ENCODE measurements at places on chromosomes 7 and 10.

DNA sequence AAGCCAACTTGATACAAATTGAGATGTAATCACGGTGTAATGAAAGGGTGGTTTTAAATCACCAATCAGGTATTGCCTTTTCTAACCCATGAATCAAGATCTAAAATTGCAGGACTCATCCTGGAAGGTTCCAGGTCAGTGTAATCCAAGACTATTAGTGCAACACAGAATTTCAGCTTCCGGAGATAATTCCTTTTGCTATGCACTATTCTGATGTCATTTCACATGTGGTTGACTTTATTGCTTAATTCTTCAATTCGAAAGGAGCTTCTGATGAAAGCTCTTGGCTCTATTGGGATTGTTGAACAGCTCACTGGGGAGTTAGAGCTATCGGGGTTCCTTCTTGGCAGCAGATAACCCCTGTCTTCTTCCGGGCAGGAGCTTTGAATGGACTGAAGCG, 147.4 kb upstream of the INSYN2A start:
- no peak overlapping the region for H3K27ac ChIP-seq
- no peak for DNase-seq
- H3K36me3 ChIP-seq: no peaks in the 10 kb centered on the region
- H3K4me1 ChIP-seq: no peaks in the 10 kb centered on the region
- H3K4me3 ChIP-seq: no peak overlapping the region

- H3K4me1 ChIP-seq: no peaks in the 10 kb centered on the region
- DNase-seq: no peak
- no peak overlapping the region for H3K4me3 ChIP-seq
- H3K36me3 ChIP-seq: no peaks in the 10 kb centered on the region
- no peak overlapping the region for H3K27ac ChIP-seq
- H3K27me3 ChIP-seq: no peaks in the 10 kb centered on the region
These were observed 216.4 kb downstream of the CXCL12 start for GRCh38 chr10:44168478-44168877.

DNA sequence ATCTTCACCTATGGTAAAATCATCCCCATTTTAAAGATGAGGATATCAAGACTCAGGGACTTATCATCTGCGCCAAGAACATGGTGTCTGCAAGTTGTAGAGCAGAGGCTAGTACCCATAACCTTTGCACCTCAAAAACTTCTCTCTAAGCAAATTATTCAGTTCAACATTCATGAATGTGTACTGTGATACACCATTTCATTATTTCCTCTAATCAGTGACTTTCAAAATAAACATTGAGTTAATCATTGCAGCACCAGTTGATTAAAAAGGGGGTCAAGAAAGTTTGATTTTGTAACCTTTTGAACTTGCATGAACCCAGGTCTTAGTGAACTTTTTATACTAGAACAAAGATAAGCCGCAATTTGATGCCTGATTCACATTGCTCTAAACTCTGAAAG, 47.6 kb upstream of the CYP2C8 start:
- DNase-seq: no peak
- H3K27ac ChIP-seq: no peak overlapping the region
- no peaks in the 10 kb centered on the region for H3K4me1 ChIP-seq
- no peak overlapping the region for H3K4me3 ChIP-seq
- H3K27me3 ChIP-seq: no peaks in the 10 kb centered on the region

DNA sequence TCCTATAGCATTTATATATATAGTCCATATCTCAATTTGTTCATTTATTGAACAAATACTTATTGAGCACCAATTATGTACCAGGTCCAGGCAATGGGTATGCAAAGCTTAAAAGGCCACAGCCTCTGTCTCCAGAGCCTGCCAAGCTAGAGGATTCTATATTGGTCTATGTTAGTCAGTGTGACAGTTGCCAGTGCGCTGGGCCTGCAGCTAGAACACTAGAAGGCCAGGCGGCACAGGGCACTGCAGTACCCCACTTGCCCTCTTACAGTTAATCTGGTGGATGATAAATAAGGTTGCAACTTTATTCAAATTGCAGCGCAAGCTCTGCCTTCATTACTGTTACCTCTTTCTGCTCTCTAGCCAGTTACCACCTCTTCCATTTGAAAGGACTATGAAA, 68.8 kb downstream of the PPP1R3C start:
- H3K27me3 ChIP-seq: no peaks in the 10 kb centered on the region
- DNase-seq: no peak
- no peak overlapping the region for H3K27ac ChIP-seq
- no peak overlapping the region for H3K4me3 ChIP-seq

GRCh38 chr7:117076426-117076943, 123.2 kb downstream of the ST7 start:
- no peak overlapping the region for H3K27ac ChIP-seq
- no peaks in the 10 kb centered on the region for H3K4me1 ChIP-seq
- DNase-seq: no peak
- H3K27me3 ChIP-seq: no peaks in the 10 kb centered on the region

GRCh38 chr10:11097686-11098085, 80.0 kb downstream of the CELF2 start:
- DNase-seq: no peak
- no peak overlapping the region for H3K27ac ChIP-seq
- H3K4me1 ChIP-seq: peaks cover 10% of the 10 kb centered on the region
- no peaks in the 10 kb centered on the region for H3K27me3 ChIP-seq
- H3K4me3 ChIP-seq: no peak overlapping the region
- H3K36me3 ChIP-seq: no peaks in the 10 kb centered on the region

- DNase-seq: no peak
- H3K27me3 ChIP-seq: no peaks in the 10 kb centered on the region
- H3K27ac ChIP-seq: no peak overlapping the region
These were observed 9.8 kb upstream of the MAFK start for GRCh38 chr7:1520539-1521234.

DNA sequence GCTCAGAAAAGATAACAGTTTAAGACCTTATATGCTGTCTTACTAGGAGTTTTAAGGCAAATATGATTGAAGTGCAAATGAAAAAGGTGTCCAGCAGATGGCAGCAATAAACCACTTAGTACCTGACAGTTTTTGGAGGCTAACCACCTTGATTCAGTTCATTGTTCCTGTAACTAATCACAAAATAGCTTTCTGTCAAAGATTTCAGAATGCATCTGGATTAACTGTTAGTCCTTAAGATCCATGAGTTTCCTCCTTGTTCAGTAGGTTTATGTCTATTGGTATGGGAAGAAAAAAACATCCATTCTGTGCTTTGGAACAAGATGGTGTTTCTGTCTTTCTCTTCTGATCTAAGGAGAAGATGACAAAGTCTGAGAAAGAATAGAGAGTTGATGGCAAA, 46.6 kb downstream of the CCSER2 start:
- H3K27ac ChIP-seq: no peak overlapping the region
- no peak for DNase-seq
- H3K27me3 ChIP-seq: no peaks in the 10 kb centered on the region
- no peak overlapping the region for H3K4me3 ChIP-seq

DNA sequence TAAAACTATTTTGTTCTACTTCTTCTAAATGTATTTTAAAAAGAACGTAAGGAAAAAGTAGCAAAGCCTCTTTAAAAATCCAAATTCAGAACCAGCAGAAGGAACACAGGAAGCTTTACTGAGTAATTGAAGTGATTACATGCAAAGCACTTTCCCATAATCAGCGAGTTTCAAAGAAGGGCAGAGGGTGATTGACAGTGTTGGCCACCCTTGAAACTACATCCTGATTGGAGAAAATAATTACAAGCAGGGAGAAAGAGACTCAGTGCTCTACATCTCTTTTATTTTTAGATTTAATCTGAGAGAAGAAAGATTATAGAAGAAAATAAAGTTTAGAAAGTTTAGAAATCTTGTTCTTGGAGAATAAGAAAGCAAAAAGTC, 20.3 kb upstream of the HGF start:
- no peak for DNase-seq
- no peaks in the 10 kb centered on the region for H3K36me3 ChIP-seq
- H3K27me3 ChIP-seq: no peaks in the 10 kb centered on the region
- no peak overlapping the region for H3K4me3 ChIP-seq
- H3K4me1 ChIP-seq: no peaks in the 10 kb centered on the region

DNA sequence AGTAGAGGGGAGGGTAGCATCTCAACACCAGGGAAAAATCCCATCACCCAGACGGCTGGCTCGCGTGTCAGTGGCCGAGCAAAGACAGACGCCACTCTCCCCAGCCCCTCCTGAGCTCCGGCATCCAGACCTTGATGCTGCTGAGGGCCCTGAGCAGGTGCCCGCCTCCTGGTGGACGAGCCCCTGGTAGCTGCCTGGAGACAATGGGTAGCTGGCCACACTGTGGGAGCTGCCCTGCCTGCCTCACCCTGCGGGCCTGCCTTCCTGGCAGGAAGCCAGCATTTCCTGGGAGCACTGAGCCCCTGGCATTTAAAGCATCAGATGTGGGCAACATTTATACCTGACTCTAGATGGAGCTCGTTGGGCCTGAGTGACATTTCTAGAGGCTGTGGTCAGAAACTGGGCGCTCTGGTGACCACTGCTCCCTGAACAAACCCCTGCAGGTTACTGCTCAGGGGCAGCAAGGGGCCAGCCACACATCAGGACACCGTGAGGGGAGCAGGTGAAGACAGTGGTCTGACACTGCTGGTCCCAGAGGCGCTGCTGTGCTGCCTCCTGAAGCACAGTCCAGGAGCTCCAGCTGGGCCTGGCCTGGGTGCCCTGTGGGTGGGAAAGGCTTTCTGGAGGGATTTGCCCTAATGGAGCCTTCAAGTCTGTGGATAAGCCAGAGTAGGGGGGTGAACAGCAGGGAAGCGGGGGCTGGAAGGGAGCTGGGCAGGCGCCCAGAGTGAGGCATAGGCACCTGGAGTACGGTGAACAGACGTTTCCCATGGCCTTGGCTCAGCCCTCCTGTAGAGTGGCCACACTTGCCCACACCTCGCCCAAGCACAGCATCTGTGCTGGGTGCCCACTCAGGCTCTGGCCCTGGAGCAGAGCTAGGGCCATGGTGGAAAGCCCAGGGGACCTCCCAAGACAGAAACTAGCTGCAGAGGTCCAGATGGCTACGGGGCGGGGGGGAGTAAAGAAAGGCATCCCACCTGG, 138.7 kb downstream of the MAPK8 start:
- H3K4me3 ChIP-seq: peak overlapping the region; percentile 41
- H3K27me3 ChIP-seq: no peaks in the 10 kb centered on the region
- peak; percentile 61 for DNase-seq
- H3K27ac ChIP-seq: no peak overlapping the region
- H3K36me3 ChIP-seq: peaks cover 2% of the 10 kb centered on the region

DNA sequence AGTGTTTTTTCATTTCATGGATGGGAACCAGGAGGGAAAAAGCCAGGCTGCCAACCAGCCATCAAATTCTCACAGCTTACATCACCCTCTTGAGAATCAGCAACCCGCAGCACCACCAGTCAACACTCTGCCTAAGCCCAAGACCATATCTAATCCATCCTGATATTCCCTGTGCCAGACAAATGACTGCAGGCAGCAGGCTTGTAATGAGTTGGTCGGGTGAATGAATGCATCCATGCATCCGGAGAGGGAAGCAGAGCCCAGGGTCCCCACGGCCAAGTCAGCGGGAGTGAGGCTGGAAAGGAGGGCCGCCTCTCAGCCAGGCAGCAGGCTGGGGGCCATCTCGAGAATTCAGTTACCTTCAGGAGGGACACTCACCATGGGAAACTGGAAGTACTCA, 46.9 kb downstream of the SLIT1 start:
- H3K36me3 ChIP-seq: no peaks in the 10 kb centered on the region
- H3K27ac ChIP-seq: no peak overlapping the region
- no peak for DNase-seq
- H3K27me3 ChIP-seq: no peaks in the 10 kb centered on the region
